ENCODE measurements at places on chromosomes 4 and X. TPM values are rescaled to one million over a fixed set of nuclear protein-coding genes. Genes with fewer than 3 reads are reported as not detected.
A peak's percentile ranks its signal among the peaks of the same experiment; 100 is the strongest.

DNA sequence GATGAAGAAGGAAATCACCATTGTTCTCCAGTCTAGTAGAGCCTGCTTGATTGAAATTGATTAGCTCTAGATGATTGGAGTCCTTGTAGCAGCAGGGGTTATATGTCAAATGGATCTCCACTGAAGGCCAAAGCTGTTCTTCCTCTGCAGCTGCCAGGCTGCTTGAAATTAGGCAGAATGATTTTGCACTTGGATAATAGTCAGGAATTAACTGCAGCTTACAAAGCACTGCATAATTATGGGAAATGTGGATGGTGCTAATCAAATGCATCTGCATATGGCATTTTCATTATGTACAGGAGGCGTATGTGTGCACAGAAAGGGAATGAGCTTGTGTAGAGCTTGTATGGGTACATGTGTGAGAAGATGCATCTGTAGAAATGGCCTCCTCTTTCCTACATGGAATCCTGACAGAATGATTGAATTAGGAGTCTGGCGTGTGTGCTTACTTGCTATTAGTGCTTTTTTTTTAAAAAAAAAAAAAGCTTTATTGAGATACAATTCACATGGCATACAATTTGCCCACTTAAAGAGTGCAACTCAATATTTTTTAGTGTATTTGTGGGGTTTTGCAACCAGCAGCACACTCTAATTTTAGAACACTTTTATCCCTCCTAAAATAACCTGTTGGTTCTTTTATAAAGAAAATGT is 65.9 kb downstream of the TMEM131L start:
- H3K4me1 ChIP-seq = peaks cover 60% of the 10 kb centered on the region
- no peak overlapping the region for H3K27ac ChIP-seq
- no peak for DNase-seq
- H3K36me3 ChIP-seq = peaks cover 9% of the 10 kb centered on the region
- H3K27me3 ChIP-seq = peaks cover 3% of the 10 kb centered on the region

DNA sequence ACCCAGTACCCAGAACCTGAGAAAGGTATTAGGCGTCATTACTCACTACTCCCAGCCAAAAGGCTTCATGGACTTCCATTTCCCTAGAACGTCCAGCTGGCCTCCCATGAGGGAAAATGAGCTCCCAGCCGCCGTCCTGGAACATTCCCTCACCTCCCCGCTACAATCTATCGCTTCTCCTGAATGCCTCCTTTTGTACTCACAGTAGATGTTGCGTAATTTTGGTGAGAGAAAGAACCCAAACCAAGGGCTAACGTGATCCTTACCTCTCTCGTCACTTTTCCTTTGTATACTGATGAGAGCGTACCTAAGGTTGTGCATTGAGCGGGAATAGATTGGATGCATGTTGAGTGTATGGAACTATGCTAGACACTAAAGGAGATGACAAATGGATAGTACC is 161.9 kb downstream of the TENM3 start:
- no peaks in the 10 kb centered on the region for H3K36me3 ChIP-seq
- no peaks in the 10 kb centered on the region for H3K27me3 ChIP-seq
- H3K27ac ChIP-seq = no peak overlapping the region
- no peaks in the 10 kb centered on the region for H3K4me1 ChIP-seq
- no peak overlapping the region for H3K4me3 ChIP-seq

GRCh38 chr4:84220990-84221389 is 278.1 kb downstream of the NKX6-1 start:
- no peak overlapping the region for H3K27ac ChIP-seq
- H3K4me1 ChIP-seq = no peaks in the 10 kb centered on the region
- H3K36me3 ChIP-seq = no peaks in the 10 kb centered on the region
- no peaks in the 10 kb centered on the region for H3K27me3 ChIP-seq

- H3K4me3 ChIP-seq = no peak overlapping the region
- no peak for DNase-seq
- H3K4me1 ChIP-seq = no peaks in the 10 kb centered on the region
- peaks cover 2% of the 10 kb centered on the region for H3K27me3 ChIP-seq
- no peak overlapping the region for H3K27ac ChIP-seq
These were observed 40.5 kb upstream of the PRKG2 start for GRCh38 chr4:81255524-81255923.

DNA sequence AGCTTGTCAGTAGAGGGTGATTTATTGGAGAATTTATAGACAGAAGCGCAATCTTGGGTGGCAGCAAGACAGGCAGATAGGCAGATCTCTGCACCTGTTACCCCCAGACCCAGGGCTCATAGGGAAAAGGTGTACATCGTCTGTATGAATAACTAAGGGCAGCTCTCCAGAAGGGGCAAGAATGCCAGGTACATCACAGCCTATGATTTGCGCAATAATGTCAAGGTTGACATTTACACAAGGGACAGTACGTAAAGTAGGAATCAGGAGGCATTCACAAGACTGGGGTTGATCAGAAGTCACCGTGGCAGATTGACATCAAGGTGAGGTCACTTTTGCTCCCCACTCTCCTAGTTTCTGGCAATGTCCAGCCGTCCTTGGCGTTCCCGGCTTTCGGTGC is 524.1 kb downstream of the TRIML1 start:
- no peak for DNase-seq
- no peaks in the 10 kb centered on the region for H3K27me3 ChIP-seq
- no peak overlapping the region for H3K27ac ChIP-seq

- H3K27ac ChIP-seq = peak overlapping the region; percentile 10
- no peaks in the 10 kb centered on the region for H3K36me3 ChIP-seq
- peaks cover 13% of the 10 kb centered on the region for H3K27me3 ChIP-seq
- H3K4me1 ChIP-seq = peaks cover 44% of the 10 kb centered on the region
- peak overlapping the region; percentile 7 for H3K4me3 ChIP-seq
- no peak for DNase-seq
These were observed 2.4 kb upstream of the SETD7 start for GRCh38 chr4:139558235-139559088.

GRCh38 chr4:18593297-18594002 is 571.9 kb upstream of the LCORL start:
- no peak overlapping the region for H3K27ac ChIP-seq
- DNase-seq = peak; percentile 14
- no peaks in the 10 kb centered on the region for H3K36me3 ChIP-seq

- H3K4me3 ChIP-seq = peak overlapping the region; percentile 72
- H3K36me3 ChIP-seq = peaks cover 6% of the 10 kb centered on the region
- peak overlapping the region; percentile 80 for H3K27ac ChIP-seq
- DNase-seq = peak; percentile 53
- H3K4me1 ChIP-seq = peaks cover 66% of the 10 kb centered on the region
- H3K27me3 ChIP-seq = no peaks in the 10 kb centered on the region
These were observed 25.4 kb upstream of the TNIP3 start for GRCh38 chr4:121189326-121190215.

DNA sequence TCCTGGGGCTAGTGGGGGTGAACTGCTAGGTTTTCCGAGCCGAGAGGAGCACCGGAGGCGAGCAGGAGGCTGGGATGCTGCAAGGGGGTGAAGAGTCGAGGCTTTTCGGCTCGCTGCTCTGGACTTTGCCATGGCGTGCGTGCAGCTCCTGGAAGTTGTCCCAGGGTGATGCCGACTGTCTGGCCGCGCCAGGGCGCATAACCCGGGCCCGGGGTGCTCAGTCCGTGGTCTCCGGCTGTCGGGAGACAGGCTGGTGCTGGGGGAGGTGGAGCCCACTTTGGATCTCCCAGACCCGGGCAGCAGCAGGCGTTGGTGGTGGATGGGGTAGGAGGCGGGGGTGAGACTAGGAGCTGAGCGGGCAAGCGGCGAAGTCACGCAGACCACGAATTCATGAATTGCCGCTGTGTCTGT is 793 bp downstream of the GRIA3 start:
- H3K4me1 ChIP-seq = no peaks in the 10 kb centered on the region
- H3K27ac ChIP-seq = no peak overlapping the region
- no peaks in the 10 kb centered on the region for H3K36me3 ChIP-seq
- peaks cover 20% of the 10 kb centered on the region for H3K27me3 ChIP-seq
- no peak for DNase-seq

DNA sequence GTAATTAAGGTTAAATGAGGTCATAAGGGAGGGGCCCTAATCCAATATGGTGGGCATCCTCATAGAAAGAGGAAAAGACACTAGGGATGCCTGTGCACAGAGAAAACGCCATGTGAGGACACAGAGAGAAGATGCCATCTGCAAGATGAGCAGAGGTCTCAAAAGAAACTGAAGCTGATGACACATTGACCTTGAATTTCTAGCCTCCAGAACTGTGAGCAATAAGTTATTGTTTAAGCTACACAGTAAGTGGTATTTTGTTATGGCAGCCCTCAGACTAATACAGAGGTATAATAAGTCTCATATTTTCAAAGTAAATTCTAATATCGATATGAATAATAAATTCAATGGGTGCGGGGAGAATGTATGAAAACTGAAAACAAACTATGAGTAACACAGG is 169.9 kb downstream of the UGT8 start:
- H3K4me3 ChIP-seq = no peak overlapping the region
- H3K27me3 ChIP-seq = peaks cover 3% of the 10 kb centered on the region
- H3K4me1 ChIP-seq = no peaks in the 10 kb centered on the region
- H3K36me3 ChIP-seq = no peaks in the 10 kb centered on the region
- no peak overlapping the region for H3K27ac ChIP-seq

F8A2 gene
- not detected for total RNA-seq

LDOC1 gene
- 6.9 TPM for total RNA-seq

ARHGEF38 gene
- total RNA-seq = not detected

TEX13B gene
- not detected for total RNA-seq

LRIT3 gene
- total RNA-seq = not detected

SETD7 gene
- 18.7 TPM for total RNA-seq

RAB9A gene
- total RNA-seq = 11.8 TPM

Data from activated T-helper 1 cell treated with anti-CD3 and anti-CD28 coated beads, Interleukin-12 subunit alpha, Interleukin-12 subunit beta, Interleukin-2, Interleukin-4 antibody, amounts not matched to agents 30 ng/mL and 10 ng/mL and 1 ng/mL, durations not matched to agents 14 hours and 24 hours and 36 hours (primary cell).